ENCODE measurements at places on chromosomes 2 and 18.

- no peak for DNase-seq
Observed at GRCh38 chr18:52995875-52996274, 655.9 kb downstream of the DCC start.

DNA sequence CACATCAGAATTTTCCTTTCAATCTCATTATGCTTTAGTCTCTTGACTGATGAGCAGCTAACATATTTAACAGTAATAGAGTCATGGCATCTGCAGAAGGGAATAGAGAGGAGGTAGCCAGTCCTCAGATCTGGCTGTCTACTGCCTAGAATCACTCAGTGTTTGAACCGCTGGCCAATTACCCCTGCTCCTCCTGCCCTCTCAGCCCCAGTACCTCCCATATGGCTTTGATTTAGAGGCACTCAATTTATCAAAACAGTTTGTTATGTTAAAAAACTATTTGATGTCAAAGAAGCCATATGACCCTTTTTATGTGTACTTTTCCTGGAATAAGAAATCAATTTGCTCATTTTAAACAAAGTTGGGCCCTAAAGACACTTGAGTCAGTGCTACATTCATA, 355.2 kb downstream of the CMPK2 start:
- no peak for DNase-seq

- no peak for DNase-seq
Observed at GRCh38 chr2:20496076-20496872, 49.4 kb downstream of the RHOB start.

DNA sequence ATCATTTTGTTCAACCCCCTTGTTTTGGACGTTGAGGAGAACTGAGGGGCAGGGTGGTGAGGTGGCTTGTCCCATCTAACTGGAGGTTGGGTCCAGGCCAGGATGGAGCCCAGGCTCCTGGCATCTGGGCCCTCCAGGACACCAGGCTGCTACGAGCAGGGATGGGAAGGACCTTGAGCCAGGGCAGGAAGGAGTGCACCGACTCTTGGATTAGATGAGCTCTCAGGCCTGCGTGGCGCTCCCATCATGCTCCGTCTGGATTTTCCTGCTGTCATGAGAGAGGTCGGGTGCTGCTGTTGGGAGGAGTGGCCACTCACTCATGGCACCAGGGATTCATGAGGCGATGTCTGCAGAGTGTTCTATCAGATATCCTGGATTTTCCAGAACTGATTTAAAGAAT, 18.3 kb upstream of the ALLC start:
- DNase-seq, result no peak

DNA sequence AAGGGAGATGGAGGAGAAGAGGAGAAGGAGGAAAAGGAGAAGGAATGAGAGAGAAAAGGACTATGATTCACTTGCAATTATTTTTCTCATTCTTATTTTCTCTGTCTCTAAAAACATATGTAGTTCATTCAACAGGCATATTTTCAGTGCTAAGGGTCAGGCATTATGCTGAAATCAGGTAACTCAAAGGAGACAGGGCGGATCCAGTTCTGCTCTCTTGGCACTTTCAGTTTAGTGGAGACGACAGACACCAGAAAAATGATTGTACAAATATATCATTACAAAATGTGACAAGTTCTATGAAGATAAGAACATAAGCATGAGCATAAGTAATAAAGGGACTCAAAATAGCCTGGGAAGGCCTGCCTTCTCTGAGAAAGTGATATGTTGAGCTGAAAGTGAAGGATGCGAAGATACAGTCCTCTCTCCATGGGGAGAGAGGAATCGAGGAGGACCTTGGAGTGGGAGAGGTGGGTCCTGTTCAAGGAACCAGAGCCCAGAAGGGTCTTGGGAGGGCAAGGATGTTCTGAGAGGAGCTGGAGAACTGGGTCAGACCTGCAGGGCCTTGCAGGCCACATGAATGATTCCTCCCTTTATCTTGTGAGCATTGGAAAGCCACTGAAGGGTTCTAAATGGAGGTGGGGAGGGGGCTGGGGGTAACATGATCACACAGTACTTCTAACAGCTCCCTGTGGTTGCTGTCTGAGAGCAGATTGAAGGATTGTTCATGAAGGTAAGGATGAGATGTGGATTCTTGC, 58.6 kb upstream of the TMEM17 start:
- DNase-seq, result no peak

GRCh38 chr18:14970027-14970426, 222.1 kb downstream of the ANKRD30B start:
- no peak for DNase-seq

DNA sequence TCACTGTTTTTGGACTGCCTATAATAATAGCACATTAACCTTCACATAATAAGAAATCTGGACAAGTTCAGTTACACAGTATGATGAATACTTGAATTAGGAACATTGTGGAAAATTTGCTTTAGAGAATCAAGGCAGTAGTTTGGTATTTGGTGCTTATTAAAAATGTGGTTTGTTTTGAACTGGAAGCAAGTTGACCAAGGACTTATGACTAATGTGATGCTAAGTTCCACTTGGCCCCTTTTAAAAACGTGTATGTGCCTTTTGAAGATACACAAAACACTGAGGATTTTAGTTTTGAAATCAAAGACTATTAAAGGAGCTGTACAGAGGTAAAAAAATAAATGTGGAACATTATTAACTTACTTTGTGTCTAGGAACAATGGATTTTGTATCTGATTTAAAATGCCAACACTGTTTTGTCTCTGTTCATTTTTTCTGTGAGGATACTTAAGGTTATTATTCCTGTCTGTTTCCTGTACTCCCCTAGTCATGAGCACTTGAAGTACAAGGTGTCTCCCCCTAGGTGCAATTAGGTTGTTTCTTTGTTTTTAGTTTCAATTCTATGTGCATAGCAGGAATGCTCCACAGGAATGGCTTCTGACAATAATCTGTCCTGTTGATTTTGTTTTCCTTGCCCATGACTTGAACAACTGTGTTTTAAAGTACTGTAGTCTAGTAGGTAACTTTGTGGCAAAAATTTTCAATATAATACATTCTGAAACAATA, 49.6 kb upstream of the PTH2R start:
- no peak for DNase-seq

- DNase-seq, result no peak
Observed at GRCh38 chr18:68940754-68941153, 142.9 kb downstream of the CCDC102B start.

- no peak for DNase-seq
Observed at GRCh38 chr18:45938488-45938935, 28.6 kb downstream of the EPG5 start.

All from T-helper 1 cell (primary cell).